Stimulated activated CD4-positive, alpha-beta T cell treated with anti-CD3 and anti-CD28 coated beads, TNF-alpha, amount 100 ng/mL, for 48 hours (primary cell): ENCODE measurements at places on chromosomes 3 and 15.

GRCh38 chr3:138369151-138369900 lies 20.9 kb downstream of the MRAS start:
- DNase-seq, result no peak

- DNase-seq, result no peak
These were observed 75.6 kb downstream of the DTWD1 start for GRCh38 chr15:49696433-49696832.

GRCh38 chr3:171157286-171157685 lies 130.8 kb upstream of the SLC2A2 start:
- DNase-seq, result no peak

GRCh38 chr15:78604420-78604819 lies 16.4 kb downstream of the CHRNA3 start:
- DNase-seq, result no peak

DNA sequence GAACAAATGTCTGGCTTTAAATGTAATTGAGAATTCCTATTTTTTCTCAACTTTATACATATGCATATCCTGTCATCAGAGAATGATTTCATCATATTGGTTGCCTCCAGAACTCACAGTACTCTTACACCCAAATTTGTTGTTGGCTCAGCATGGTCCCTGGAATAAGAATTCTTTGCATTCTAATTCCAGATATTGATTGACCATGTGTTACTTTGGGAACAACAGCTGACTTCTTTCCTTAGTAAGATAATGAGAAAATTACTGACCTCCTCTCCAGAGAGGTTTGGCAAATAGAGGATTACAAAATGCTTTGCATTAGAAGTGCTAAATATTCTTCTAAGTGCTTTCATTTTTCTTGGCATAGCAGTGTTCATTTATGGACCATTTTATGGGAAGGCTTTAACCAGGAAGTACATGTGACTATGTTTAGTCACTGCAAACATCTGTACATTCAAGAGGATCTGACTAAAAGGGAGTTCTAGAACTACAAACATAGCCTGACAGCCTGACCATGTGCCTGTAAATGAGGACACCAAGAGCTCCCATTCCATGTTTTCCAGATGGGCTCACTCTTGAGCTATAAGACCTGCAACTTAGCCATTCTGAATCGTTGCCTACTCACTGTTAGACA lies 391.6 kb upstream of the DPPA4 start:
- no peak for DNase-seq

DNA sequence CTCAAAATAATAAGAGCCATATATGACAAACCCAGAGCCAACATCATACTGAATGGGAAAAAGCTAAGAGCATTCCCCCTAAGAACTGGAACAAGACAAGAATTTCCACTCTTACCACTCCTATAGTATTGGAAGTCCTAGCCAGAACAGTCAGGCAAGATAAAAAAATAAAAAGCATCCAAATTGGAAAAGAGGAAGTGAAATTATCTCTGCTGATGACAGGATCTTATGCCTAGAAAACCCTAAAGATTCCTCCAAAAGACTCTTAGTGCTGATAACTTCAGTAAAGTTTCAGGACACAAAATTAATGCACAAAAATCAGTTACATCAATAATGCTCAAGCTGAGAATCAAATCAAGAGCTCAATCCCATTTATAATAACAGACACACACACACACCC lies 45.9 kb upstream of the SLC2A2 start:
- DNase-seq, result no peak

GRCh38 chr15:29677871-29678461 lies 144.3 kb downstream of the TJP1 start:
- DNase-seq, result no peak

DNA sequence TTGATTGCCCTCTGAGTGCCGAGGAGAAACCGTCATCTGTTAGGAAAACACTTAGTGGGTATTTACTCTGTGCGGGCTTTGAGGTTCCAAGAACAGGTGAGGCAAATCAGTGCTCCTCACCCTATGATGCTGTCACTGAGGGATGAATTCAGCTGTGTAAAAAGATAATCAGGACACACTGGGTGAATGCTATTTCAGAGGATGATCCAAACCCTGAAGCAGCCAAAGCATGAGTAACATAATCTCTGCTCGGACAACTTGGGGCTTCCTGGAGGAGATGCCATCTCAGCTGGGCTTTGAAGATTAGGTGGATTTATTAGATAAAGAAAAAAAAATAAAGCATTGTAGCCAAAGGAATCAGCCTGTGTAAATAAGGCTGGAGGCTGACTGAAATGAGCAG lies 10.5 kb upstream of the GADL1 start:
- no peak for DNase-seq

GRCh38 chr15:49860101-49860500 lies 239.3 kb downstream of the DTWD1 start:
- no peak for DNase-seq

GRCh38 chr3:171189394-171190080 lies 163.0 kb upstream of the SLC2A2 start:
- no peak for DNase-seq

GRCh38 chr3:138748190-138748589 lies 86.5 kb downstream of the PIK3CB start:
- DNase-seq, result no peak

DNA sequence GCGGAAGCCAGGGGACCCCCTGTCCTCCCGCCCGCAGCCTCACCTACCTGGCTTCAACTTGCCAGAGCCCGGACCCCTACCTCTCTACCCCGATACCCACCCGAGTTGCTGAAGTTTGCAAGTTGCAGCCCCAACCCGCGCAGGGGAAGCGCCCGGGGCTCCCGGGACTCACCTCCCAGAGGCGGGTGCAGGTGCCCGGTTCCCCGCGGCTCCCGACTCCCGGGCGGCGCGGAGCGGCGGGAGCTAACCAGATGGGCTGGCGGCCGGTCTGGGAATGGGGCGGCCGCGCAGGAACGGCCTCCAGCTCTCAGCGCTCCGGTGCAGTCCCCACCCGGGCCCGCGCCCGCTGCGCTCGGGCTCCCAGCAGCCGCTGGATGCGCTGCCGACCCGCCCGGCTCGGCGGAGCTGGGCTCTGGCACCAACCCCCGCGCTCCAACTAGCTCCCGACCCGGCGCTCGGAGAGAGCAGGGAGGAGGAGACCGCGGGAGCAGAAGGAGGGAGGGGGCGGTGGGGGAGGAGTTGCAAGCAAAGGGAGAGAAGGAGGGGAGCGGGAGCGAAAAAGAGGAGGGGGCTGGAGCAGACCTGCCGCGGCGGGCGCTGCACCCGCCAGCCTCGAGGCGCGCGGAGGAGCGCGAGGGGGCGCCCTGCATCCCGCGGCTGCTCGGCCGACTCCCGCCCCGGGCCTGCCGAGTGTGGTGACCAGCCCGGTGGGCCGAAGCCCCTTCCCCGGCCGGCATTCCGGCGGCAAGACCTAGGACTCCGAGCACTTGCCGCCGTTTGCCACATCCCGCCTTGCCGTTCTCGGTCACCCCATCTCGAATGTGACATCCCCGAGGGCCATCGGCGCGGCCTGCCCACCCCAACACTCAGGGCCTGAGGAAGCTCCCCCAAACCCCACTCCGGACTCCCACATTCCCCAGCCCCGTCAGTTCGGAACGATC lies at the start of gene SEMA5B:
SEMA5B (minus strand) TSS at position 472 of the 941 bp plus-strand sequence. CDS start 66,500 bp downstream, outside the sequence.
- no peak for DNase-seq

GRCh38 chr15:90301707-90302300 lies 36.3 kb downstream of the NGRN start:
- no peak for DNase-seq

- no peak for DNase-seq
These were observed 523.2 kb downstream of the FHIT start for GRCh38 chr3:60728006-60728405.

DNA sequence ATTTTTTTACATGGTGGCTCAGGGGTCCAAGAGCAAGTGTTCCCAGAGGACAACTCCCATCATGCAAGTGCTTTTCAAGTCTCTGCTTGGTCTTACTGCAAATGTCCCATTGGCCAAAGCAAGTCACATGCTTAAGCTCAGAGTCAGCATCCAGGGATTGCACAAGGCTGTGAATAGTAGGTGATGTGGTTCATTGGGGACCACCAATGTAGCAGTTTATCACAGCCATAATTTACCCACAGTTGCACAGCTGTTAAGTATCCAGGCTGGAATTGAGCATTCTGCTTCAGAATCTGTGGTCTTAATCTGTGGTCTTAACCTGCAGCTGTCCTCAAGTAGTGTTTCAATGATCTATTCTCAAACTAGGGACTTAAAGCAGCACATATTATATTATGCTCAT lies 71.4 kb upstream of the PLCL2 start:
- no peak for DNase-seq

DNA sequence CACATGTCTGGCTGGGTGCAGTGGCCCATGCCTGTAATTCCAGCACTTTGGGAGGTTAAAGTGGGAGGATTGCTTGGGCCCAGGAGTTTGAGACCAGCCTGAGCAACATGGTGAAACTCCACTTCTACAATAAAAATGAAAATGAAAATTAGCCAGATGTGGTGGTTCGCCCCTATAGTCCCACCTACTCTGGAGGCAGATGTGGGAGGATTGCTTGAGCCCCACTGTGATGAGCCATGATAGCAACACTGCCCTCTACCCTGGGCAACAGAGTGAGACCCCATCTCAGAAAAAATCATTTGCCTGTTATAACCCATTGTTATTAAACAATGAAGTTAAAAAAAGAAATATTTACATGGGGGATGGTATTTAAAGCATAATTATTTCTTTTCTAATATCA lies 240.1 kb upstream of the ZPLD1 start:
- no peak for DNase-seq

DNA sequence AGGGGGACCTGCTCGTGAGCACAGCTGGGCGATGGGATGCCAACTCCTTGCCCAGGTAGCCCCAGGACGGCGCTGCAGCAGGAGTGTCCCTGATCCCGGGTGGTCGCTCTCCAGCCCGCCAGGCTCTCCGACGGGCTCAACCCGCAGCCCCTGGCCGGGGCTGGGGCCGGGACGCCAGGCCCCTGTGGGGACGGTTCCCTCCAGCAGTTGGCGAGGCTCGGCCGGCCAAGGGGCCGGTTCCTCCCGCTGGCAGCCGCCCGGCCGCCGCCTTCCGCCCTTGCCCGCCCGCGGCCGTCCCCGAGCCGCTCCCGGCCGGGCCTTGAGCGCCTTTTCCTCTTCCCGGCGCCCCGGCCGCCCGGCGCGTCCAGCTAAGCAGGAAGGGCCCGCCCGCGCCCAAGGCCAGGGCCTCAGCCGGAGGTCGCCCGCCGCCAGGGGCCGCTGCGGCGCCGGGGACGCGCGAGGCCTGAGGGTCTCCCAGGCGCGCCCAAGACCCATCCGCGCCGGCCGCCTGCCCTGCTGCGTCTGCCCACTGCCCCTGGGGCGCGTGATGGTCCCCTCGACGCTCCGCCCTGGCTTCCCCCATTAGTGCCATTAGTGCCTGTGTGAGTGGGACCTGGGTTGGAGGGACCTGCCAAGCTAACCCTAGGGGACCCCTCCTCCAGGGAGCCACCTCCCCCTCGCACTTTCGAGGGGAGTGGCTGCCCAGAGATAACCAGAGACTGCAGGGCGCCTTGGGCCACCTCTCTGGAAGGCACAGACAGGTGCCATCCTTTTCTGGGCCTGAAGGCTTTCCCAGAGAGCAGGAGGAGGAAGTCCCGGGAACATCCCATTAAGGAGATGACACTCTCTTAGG lies 106.4 kb downstream of the FBLN2 start:
- DNase-seq, result no peak

- no peak for DNase-seq
These were observed 2.1 kb upstream of the RAP2B start for GRCh38 chr3:153159771-153160397.

GRCh38 chr3:148186881-148187280 lies 510.8 kb upstream of the AGTR1 start:
- no peak for DNase-seq

DNA sequence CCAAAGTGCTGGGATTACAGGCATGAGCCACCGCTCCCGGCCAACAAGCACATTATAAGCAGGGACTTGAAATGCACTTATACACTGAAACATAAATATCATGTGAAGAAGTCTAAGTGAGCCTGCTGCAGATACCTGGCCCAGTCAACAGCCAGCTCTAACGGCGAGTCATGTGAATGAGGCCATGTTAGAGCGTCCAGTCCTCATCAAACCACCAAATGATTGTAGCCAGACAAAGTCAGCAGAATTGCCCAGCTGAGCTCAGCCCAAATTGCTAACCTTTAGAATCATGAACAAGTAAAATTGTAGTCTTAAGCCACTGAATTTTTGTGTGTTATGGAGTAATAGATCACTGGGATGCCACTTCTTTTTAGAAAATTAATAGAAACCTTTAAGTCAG lies 37.8 kb upstream of the UACA start:
- DNase-seq, result no peak

GRCh38 chr3:195065142-195065863 lies 205.7 kb downstream of the XXYLT1 start:
- DNase-seq, result no peak

- no peak for DNase-seq
These were observed 103.0 kb upstream of the RPL32 start for GRCh38 chr3:12944413-12944812.

DNA sequence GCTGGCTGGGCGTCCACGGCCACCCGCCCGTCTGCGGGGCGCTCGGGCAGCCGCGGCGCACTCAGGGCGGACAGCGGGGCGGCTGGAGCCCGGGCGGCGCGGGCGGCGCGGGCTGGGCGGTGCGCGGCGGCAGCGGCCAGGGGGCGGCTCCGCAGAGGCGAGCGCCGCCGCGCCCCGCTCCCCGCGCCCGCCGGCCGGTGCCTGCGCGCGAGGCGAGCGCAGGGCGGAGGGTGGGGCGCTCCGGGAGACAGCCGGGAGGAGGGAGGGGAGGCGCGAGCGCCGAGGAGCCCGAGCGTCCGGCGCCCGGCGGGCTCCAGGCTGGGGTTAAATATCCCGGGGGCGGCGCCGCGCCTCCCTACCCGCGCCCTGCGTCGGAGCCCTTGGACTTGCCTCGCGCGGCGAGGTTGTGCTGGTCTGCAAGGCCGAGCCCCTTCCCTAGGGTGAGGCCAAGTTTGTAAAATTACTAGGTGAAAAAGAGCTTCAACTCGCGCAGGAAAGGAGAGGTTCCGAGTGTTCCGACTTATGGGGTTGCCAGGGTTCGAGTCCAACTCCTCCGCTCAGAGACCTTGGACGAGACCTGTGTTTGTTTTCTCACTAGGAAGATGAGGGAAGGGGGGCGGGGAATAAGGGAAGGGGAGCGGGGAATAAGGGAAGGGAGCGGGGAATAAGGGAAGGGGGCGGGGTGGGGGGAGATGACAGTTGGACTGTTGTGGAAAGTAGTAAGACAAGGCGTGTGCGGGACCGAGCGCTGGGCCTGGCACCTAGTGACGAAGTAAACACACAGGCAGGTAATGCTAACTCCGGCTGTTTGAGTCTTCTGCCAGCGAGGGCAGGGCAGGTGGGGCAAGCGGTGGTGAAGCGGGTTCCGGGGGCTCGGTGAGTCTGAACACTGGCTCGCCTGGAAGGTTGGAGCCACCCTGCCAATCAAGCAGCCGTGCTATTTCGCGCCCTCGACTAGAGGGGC lies at the start of gene TNFAIP8L3:
TNFAIP8L3 (minus strand) TSS at position 301 of the 964 bp plus-strand sequence. CDS start 311 bp downstream, outside the sequence.
- no peak for DNase-seq

- no peak for DNase-seq
These were observed 146.6 kb downstream of the DUT start for GRCh38 chr15:48477795-48478360.

GRCh38 chr15:61921093-61921492 lies 139.2 kb downstream of the VPS13C start:
- DNase-seq, result no peak
